ENCODE measurements at places on chromosomes 12 and 14.

DNA sequence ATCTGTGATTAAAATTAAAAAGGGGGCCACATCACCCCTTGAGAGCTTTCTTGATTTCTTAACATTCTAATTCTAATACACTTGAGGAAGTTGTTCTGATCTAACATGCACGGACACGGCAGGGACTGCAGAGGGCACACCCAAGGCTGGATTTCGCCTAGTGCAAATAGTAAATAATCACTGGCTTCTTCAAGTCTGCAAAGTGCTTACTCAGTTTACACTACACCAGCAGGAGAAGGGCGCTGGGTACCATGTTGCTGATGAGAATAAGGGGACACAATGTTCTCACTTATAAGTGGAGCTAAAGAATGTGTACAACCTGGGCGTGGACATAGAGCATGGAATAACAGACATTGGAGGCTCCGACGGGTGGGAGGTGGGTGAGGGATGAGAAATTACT, 34.2 kb downstream of the TBX5 start:
- DNase-seq: no peak

DNA sequence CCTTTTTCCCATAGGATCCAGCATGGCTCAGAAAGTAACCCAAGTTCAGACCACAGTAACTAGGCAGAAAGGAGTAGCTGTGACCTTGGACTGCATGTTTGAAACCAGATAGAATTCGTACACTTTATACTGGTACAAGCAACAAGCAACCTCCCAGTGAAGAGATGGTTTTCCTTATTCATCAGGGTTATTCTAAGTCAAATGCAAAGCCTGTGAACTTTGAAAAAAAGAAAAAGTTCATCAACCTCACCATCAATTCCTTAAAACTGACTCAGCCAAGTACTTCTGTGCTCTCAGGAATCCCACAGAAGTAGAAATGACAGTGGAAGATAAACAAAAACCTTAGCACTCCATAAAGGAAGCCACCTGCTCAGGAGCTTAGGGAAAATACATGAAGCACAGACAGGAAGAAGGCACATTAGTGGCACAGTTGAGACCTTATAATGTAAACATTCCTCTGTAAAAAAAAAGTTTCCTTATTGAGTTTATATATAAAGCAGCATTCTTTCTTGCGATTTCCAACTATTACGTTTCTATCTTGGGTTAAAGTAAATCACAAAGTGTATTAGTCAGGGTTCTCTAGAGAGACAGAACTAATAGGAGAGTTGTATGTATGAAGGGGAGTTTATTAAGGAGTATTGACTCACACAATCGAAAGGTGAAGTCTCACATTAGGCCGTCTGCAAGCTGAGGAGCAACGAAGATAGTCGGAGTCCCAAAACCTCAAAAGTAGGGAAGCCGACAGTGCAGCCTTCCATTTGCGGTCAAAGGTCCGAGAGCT, 398.4 kb downstream of the DAD1 start:
- DNase-seq: no peak

DNA sequence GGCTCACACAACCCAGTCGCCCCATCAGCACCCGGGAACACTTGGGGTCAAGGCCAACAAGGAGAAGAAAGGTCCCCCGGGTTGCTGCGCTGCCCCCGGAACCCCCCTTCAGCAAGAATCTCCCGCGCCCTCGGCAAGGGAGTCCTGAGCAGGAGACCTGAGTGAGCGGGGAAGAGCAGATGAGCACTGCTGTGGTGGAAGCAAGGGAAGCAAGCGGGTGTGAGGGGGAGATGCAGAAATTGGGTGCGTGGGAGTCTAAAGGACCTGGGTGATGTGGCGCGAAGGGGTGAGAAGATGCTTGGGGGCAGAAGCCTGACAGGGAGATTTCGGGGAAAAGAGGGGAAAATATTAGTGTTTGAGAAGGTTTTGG, 105.5 kb upstream of the PRB2 start:
- no peak for DNase-seq

DNA sequence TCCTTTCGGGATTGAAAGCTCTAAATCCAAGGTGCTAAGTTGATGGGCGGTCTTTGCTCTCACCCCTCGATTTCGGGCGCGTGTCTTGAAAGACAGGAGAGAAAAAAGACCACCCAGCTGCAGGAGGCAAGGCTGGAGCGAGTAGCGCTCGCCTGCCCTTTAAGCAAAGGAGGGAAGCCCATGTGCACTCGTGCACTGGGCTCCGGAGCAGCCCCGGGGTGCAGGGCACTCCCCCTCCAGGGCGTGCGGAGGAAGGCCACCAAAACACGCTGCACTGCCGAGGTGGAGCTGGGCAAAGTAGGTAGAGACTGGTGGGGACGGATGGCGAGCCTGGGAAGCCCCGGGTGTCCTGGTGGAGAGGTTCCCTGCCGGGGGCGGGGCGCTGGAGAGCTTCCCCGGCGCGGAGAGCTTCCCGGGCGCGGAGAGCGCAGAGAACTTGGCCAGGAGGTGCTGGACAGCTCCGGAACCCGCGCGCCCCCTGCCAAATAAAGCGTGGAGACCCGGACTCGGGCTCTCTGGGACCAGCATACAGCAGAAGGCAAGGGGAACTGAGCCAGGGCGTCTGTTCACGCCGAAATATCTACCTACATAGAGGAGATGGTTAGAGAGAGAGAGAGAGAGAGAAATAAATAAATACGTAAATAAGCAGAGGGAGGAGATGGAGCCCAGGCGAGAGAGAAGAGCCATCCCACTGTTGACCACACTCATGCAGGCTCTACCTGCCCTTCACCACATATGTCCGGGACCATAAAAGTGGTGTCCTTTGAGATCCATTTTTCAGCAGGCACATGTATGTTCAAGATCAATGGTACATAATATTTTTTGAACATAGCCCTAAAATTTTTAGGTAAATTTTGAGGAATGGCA, 662 bp upstream of the NELL2 start:
- DNase-seq: peak; percentile 53

GRCh38 chr14:105891631-105892452, 365.5 kb downstream of the TMEM121 start:
- peak; percentile 5 for DNase-seq

DNA sequence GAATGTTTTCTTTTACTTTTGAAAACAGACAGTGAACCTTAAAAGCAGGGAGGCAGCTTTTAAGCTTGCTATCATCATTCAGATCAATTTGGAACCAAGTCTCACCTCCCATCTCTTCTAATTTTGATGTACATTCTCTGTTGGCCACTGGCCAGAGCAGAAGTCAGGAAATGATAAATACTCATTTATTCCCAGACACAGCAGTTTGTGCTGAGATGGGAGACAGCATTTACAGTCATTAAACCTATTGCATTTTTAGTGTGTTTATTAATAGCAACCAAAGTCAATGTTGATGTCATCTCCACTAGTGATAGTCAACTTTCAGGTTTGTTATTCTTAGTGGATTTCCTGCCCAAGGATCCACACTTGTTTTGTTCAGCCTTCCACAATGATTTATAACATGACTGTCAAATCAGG, 320.0 kb upstream of the ATP2B1 start:
- no peak for DNase-seq

DNA sequence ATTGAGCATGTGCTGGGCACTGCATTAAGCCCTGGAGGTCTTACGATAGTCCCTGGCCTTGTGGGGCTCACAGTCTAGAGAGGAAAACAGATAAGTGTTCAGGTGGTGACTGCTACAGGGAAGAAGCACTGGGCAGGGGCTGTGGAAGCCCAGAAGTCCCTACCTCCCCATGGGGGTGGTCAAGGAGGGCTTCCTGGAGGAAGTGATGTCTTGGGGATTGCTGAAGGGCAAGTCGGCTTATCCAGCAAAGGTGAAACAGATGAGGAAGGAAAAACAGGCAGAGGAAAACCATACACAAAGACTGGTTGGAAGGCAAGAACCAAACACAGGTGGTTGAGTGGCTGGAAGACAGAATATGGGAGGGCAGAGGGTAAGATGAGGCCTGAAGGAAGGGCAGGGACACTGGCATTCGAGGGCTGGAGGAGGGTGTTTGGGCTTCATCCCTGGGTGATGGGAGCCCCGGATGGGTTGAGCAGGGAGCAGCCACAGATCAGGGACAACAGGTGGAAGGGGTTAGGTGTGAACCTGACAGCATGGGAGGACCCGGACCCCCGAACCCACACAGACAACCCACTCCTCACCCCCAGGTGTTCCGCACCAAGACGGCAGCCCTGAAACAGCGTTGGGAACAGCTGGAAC, 2.8 kb downstream of the CFAP73 start:
- DNase-seq: no peak

DNA sequence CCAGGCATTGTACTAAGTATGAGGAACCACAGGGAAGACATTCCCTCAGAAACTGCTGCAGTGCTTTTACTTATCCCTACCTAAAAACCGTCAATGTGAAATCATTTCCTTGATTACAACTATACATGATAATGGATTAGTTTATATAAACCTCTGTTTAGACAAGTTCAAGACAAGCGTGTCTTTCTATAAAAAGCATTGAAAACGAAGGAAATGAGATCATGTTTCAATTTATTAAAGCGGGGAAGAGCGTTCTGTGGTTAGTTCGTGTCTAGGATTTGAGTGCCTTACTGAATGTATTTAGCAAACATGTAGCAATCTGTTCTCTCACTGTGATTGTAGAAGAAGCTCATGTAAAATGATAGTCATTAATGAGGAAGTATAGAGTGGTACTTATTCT, 37.5 kb downstream of the GALC start:
- no peak for DNase-seq

DNA sequence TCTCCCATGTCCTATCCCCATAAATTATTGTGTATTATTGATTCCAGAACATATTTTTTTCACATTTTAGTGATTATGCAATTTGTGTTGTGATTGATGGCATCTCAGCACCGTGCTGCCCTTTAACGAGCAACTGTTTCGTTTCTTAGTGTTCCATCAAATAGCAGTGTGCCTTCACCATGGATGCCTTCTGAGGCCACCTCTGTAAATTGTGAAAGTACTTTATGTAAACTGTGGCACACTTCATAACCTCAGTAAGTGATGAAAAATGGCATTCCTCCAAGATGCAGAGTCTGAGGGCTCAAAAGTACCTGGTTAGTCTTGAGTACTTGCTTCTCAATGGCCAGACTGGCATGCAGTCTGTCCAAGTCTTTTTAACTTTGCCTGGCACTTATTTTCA, 8.2 kb downstream of the CHST11 start:
- no peak for DNase-seq

GRCh38 chr14:100375266-100375962, 52.3 kb downstream of the SLC25A47 start:
- DNase-seq: peak; percentile 78
